PC-3 (cell line): ENCODE measurements at places on chromosomes 7 and 10. TPM values are rescaled to one million over a fixed set of nuclear protein-coding genes. Genes with fewer than 3 reads are reported as not detected.

DNA sequence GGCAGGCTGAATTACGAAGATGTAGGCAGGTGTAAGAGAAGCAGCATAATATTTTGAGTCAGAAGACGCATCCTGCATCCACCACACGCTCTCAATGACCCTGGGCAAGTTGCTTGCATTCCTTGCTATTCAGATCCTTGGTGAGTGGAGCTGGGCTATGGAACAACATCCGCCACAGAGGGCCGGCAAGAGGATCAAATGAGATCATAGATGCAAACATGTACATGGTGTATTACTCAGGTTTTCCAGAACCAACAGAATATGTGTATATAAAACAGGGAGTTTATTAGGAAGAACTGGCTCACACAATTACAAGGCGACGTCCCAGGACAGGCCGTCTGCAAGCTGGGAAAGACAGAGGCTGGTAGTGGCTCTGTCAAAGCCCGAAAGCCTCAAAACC, 51.5 kb downstream of the ADAM12 start:
- no peak overlapping the region for H3K27ac ChIP-seq
- no peaks in the 10 kb centered on the region for H3K4me1 ChIP-seq
- no peak overlapping the region for H3K4me3 ChIP-seq

DNA sequence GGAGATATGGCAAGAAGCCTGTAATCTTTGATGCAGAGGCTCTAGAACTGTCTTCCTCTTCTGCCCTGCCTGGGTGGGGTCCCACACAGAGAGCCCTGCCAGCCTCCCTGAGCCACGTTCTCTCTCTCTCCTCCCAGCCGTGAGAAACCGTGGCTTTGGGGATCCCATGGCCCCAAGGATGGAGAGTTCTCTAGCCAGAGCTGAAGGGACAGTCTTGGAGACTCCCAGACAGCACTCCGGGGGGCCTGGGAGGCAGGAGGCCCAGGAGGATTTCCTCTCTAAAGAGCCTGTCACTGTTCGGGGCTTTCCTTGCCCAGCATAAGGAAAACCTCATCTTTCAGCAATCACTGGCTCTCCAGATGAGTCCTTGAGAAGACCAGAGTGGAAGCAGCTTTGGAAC, 227.1 kb downstream of the ARHGAP12 start:
- no peaks in the 10 kb centered on the region; the same call in 1 of the 2 replicates for H3K4me1 ChIP-seq
- DNase-seq, result no peak
- H3K36me3 ChIP-seq, result no peaks in the 10 kb centered on the region
- H3K27ac ChIP-seq, result no peak overlapping the region
- no peak overlapping the region for H3K4me3 ChIP-seq
- no peaks in the 10 kb centered on the region for H3K27me3 ChIP-seq

- H3K4me1 ChIP-seq, result no peaks in the 10 kb centered on the region
- DNase-seq, result no peak
- H3K27ac ChIP-seq, result no peak overlapping the region
- H3K27me3 ChIP-seq, result no peaks in the 10 kb centered on the region
- no peak overlapping the region for H3K4me3 ChIP-seq
- H3K36me3 ChIP-seq, result peaks cover 8% of the 10 kb centered on the region; the same call in 1 of the 2 replicates
These were observed 83.6 kb downstream of the GRB10 start for GRCh38 chr7:50699143-50699542.

The TMEM213 gene
- total RNA-seq, result not detected in 2 replicates

DNA sequence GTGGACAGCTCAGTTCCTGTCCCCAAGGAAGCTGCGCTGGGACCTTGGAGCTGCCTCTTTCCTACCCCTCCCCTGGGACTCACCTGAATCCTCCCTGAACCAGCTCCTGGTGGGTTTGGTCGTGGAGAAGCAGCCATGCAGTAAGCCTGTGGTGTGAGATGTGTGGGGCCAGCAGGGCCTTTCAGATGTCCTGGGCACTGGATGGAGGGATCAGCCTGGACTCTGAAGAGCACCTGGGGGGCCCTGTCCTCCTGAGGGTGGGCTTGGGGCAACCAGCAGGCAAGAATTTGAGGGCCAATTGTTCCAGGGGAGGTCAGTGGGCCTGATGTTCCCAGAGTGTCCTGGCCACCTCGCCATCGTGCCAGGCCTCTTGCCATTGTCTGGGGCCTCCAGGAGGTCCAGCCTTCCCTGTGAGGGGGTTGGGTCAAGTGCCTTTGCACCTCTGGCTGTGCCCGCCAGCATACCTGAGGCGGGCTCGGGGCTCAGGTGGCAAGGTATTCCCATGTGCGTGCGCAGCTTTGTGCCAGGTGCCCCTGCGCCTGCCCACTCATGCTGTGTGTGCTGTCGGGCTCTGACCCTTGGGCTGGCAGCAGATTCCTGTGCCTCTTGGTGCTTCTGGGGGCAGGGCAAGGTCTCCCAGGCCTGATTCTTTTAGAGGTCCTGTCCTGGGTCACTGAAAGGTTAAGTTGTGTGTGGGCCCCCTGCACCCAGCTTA, 7.3 kb downstream of the TRIM8 start:
- peaks cover 7% of the 10 kb centered on the region for H3K4me1 ChIP-seq
- H3K27ac ChIP-seq, result no peak overlapping the region
- H3K27me3 ChIP-seq, result no peaks in the 10 kb centered on the region
- H3K36me3 ChIP-seq, result no peaks in the 10 kb centered on the region; the same call in 1 of the 2 replicates
- no peak for DNase-seq
- no peak overlapping the region for H3K4me3 ChIP-seq

The LRRN3 gene
- not detected in 2 replicates for total RNA-seq

GRCh38 chr7:139054101-139054500, 18.3 kb upstream of the ZC3HAV1L start:
- no peak overlapping the region for H3K4me3 ChIP-seq
- no peaks in the 10 kb centered on the region for H3K4me1 ChIP-seq
- DNase-seq, result no peak
- no peaks in the 10 kb centered on the region for H3K27me3 ChIP-seq
- no peak overlapping the region for H3K27ac ChIP-seq

The ATOH7 gene
- 1.1 TPM in 1 of 2 replicates, not detected in the other for total RNA-seq

DNA sequence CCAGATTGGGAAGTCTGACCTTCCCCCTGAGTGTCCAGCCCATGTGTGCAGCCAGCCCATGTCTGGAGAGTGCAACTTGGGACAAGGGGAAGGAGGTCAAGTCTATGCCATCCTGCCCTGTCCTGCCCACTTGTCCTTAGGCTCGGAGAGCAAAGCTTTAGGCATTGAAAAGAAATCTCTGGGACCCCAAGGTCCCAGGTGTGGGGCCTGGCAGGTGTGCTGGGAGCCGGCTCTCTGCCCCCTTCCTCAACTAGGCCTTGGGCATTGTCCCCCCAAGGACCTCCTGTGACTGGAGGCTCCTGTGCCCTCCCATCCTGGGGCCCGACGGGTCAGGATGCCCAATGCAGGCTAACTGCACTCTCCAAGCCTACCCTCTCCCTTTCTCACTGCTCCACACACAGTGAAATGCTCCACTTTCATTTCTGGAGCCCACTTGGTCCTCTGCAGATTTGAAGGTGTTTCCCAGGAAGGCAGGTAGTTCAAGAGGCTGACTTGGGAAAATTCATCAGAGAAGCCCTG, 124.7 kb downstream of the PTPN20 start:
- H3K36me3 ChIP-seq, result no peaks in the 10 kb centered on the region
- no peak overlapping the region for H3K4me3 ChIP-seq
- no peaks in the 10 kb centered on the region for H3K4me1 ChIP-seq
- no peaks in the 10 kb centered on the region for H3K27me3 ChIP-seq
